ENCODE measurements at places on chromosomes 12 and 14.

DNA sequence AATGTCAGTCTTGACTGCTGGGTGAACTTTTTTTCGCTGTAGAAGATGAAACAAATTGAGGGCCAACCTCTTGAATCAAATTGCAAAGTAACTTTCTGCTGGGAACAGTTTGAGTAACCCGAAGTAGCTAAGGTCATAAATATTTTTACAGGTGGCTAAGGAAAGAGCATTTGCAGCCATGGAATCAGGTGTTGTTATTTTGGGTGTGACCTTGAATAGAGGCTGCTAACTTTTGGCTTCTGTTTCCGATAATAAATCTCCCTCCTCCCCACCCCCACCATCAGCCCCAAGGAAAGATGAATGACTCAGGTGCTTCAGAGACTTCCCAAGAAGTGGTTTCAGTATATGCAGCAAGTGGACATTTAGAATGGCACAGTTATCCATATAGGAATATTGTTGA lies 571.7 kb downstream of the DIO2 start:
- no peak for DNase-seq

- no peak for DNase-seq
Measured at GRCh38 chr12:42793166-42793565, 203.6 kb upstream of the PRICKLE1 start.

DNA sequence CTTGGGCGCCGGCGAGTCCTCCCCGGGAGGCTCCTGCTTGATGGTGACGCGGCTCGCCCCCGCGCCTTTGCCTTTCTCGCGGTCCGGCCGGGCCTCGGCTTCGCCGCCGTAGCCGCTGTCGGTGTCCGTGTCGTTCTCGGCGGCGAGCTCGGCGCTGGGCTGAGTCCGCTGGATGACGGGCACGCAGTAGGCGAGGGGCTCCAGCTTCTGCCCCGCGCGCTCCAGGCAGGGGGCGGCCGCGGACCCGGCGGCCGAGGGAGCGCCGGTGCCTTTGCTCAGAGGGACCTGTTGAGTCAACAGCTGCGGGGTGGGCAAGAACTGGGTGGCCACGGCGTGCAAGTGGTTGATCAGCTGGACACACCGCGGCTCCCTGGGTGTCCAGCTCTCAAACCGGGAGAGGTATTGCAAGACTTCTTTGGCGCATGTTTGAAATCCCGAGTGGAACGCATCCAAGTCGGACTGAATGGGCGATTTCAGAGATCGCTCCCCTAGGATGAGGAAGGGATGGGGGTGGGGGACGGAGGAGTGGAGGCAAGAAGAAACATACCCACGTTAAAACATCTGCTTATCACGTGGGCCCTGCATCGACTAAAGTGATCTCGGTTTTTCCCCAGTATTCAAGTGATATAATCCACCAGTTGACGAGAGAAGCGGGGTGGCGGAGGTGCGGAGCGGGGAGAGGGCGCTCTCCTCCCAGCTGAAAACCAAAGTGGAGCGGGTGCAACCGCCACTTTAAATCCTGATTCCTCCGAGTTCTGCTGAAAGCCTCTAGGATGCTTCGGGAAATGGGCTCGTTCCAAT lies 2.0 kb downstream of the BHLHE41 start:
- peak; percentile 70 for DNase-seq

- DNase-seq, result no peak
Measured at GRCh38 chr14:52711666-52712065, 4.7 kb downstream of the PSMC6 start.

GRCh38 chr14:91831337-91831736 lies 36.0 kb downstream of the TC2N start:
- no peak for DNase-seq

DNA sequence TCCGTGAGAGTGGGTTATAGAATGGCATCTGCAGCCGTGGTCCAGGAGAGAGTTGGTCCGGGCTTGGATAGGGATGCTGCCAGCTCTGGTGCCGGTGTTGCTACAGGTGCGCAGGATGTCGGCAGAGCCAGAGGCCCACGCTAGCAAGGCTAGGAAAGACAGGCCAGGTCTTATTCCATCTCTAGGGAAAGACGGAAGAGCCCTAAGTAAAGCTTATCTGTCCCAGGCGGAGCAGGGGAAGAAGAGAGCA lies 485 bp upstream of the PSME1 start:
- peak; percentile 38 for DNase-seq

- DNase-seq, result no peak
Measured at GRCh38 chr12:69896653-69897381, 71.8 kb downstream of the MYRFL start.

DNA sequence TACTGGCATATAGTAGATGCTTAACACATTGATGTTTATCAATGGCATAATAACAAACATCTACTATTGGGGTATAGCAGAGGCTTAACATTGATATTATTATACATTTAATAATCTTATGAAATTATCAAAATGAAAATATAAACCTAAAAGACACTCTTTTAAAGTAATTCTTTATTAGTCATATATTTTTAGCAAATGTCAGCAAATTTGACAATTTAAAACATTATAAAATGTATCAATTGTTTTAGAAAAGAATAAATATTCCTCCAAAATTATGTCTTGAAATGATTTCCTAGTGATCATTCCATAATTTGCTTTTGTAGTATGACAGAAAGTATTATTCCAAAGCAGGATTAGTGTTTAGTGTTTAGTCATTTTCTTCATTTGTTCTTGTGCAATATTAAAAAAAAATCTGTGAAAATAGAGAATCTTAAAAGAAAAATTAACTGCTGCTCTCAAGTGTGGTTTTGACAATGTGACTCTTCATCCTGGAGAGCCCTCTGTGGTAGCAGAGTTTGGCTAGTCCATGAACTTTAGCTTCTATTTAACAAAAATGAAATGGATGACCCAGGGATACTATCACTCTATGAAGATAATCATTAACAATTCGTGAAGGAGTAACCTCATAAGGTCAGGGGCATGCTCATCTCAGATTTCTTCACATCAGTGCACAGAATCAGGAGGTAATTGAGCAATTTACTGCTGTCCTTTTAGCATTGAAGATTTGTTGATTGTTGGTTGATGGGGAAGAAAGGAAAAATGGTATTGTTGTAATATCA lies 1018.5 kb downstream of the LRFN5 start:
- no peak for DNase-seq

- no peak for DNase-seq
Measured at GRCh38 chr14:65462411-65462810, 49.9 kb downstream of the FUT8 start.

- DNase-seq, result no peak
Measured at GRCh38 chr14:88791629-88792472, 902 bp downstream of the EML5 start.

- DNase-seq, result peak; percentile 6
Measured at GRCh38 chr12:59005193-59005955, 85.1 kb upstream of the LRIG3 start.

GRCh38 chr14:92493024-92493423 lies 20.6 kb upstream of the RIN3 start:
- DNase-seq, result no peak

GRCh38 chr12:76312315-76312714 lies 35.9 kb downstream of the BBS10 start:
- no peak for DNase-seq

DNA sequence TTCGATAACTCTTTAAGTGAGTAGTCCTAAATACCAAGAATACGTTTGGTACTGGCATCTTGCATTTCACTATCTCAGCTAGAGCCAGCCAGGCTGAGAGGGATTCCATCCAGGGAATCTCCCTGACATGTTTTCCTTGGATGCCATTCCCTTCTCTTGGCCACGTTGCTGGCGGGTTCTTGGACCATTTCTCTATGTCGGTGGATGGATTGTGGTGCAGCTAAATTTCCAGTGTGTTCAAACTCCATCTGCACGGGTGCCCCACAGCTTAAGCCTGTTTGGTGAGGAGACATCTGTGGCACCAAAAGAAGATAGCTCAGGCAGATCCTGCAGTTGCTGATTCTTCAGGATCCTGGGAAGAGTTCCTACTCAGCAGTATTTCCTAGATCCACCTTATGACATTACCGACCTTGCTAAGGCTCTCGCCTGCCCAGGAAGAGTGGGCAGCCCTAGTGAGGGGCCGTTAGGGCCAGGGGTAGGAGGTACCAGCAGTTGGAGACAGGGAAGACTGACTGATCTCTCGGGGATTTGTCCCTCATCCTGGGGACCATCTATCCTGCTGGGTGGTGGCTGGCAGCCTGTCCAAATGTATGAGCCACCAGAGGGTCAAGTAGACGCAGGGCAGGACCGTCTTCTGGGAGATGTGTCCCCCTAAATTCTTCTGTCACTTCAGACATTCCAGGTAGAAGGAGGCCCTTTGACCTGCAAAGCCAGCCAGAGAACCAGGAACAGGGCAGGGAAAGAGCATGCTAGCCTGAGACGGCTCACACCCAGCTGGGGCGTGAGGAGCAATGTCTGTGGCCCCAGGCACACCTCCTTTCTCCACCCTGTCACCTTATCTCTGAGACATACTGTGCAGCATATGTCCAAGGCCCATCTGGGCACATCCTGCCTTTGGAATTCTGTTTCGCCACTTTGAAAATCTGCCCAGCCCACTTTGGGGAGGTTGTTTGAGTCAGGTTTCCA lies 72.6 kb upstream of the CAPRIN2 start:
- no peak for DNase-seq

- no peak for DNase-seq
Measured at GRCh38 chr14:94027566-94028449, 1.7 kb downstream of the OTUB2 start.

DNA sequence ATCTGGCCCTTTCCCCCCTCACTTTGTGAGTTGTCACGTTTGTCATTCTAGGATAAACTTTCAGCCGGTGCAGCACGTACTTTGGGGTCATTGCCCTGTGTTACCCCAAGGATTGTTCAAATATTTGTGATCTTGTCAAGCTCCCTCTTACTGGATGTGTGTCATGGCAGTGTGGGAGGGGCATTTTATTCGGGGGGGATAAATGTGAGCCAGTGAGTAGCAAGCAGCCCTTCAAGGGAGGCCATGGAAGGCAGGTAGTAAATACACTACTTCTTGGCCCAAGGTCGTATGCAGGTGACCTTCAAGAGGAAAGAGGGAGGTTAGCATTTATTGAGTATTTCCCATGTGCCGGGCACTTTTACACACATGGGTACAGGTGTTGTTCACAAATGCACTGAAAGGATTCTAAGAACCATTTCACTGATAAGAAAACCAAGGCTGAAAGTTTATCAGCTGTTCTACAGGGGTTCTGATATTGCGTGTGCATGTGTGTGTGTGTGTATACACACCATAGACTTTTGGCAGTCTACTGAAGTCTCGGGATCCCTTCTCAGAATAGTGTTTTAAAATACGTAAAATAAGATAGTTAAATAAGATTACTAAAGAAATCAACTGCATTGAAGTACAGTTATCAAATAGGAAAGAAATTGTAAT lies 410.3 kb upstream of the TBX3 start:
- DNase-seq, result no peak

DNA sequence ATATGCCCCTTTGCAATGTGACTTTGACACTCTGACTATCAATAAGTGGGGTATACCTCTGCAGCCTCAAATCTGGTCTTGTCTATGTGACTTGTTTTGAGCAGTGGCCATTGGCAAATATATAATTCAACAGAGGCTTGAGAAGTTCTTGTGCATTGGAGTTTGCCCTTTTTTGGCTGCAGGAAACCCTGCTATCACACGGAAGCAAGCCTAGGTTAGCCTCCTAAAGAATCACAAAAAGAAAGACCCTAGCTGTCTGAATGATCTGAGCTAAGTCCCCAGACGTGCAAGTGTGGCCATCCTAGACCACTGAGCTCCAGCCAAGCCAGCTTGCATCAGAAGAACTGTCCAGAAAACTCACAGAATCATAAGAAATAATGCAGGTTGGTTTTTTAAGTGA lies 31.8 kb upstream of the PARP11 start:
- no peak for DNase-seq

DNA sequence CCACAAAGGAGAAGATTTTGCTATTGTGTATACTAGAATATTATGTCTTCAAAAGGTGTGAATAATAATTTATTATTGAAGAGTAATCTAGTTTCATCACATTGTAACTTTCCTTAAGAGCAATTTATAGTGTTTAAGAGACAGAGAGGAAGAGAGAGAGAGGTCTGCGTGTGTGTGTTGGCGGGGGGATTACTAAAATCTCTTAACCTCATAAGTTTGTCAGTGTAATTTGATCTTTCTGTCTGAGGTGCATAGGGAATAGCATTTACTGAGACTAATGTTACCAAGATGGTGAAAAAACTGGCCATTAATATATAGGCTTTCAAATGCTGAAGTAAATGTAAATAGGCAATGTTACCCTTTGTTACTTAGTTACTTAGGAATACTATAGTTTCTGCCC lies 48.2 kb upstream of the BTG1 start:
- no peak for DNase-seq

DNA sequence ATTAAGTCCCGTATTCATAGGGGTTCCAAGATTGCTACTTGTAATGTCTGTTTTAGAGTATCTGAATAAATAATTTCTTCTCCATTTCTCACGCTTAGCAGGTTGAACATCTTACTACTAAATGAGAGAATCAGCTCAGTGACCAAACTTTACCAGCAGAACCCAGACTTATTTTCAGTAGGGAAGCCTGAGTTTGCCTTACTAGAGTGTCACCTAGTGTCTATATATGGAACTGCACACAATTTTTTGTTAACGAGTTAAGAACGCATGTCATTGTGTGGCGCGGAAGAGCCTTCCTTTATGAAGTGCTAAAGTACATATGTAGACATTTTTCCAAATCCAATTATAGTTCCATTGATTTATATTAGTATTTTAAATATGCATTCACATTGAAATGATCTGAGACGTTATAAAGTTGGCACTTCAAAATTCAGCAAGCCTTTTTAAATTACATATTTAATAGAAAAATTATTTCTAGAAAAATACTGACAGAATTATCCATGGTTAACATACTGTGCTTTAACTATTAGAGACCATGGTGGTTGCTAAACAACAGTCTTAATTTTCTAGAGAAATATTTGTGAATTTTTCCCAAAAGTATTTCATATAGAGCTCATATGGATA lies 88.3 kb downstream of the RPS29 start:
- DNase-seq, result peak; percentile 63

- peak; percentile 62 for DNase-seq
Measured at GRCh38 chr12:12890543-12891079, 751 bp upstream of the GPRC5A start.

DNA sequence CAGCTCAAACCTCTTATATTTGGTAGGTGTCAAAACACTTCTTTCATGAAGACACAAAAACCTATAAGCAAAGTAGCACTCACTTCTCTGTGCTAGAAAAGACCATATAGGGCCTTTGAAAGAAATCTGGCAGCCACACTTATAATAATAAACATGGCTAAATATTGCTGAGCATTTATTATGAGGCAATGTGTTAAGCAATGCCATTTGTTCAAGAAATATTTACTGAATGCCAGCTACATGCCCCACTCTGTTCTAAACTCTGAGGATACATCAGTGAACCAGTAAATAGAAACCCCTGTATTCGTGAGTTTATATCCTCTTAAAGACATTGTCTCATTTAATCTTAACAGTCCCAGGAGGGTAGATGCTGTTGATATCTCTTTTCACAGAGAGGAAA lies 52.0 kb downstream of the RNFT2 start:
- no peak for DNase-seq
